ENCODE measurements at places on chromosomes 5 and 9. TPM values are rescaled to one million over a fixed set of nuclear protein-coding genes. Genes with fewer than 3 reads are reported as not detected.

The PAX5 gene
- not detected for total RNA-seq

The FOXD4L3 gene
- total RNA-seq: not detected

The TYRP1 gene
- total RNA-seq: 0.97 TPM

The ISL1 gene
- total RNA-seq: 0.76 TPM

The DBH gene
- not detected for total RNA-seq

The ALDH1A1 gene
- 124 TPM for total RNA-seq

The HNRNPH1 gene
- total RNA-seq: 658 TPM

The RPL7A gene
- 3,178 TPM for total RNA-seq

The RANBP6 gene
- total RNA-seq: 64.1 TPM

The RAD17 gene
- total RNA-seq: 17.6 TPM

The FST gene
- total RNA-seq: 47.7 TPM

The EQTN gene
- total RNA-seq: not detected

The MOB3B gene
- total RNA-seq: not detected

The CYLC2 gene
- total RNA-seq: not detected

The SRD5A1 gene
- total RNA-seq: 11.2 TPM

The DAB2IP gene
- 11.6 TPM for total RNA-seq

The PRDM12 gene
- total RNA-seq: not detected

The GRIN3A gene
- total RNA-seq: not detected

The ZNF366 gene
- total RNA-seq: 0.97 TPM

The OR1Q1 gene
- not detected for total RNA-seq

The JAKMIP2 gene
- not detected for total RNA-seq

The TMEFF1 gene
- 3.8 TPM for total RNA-seq

The NUP155 gene
- 54.6 TPM for total RNA-seq

The SERF1B gene
- total RNA-seq: 45.6 TPM

The PFN3 gene
- total RNA-seq: not detected

The NUTM2F gene
- total RNA-seq: not detected

The ZNG1E gene
- 55.9 TPM for total RNA-seq

Data from epithelial cell of umbilical artery (primary cell).